ENCODE measurements at places on chromosomes 3 and 15.

DNA sequence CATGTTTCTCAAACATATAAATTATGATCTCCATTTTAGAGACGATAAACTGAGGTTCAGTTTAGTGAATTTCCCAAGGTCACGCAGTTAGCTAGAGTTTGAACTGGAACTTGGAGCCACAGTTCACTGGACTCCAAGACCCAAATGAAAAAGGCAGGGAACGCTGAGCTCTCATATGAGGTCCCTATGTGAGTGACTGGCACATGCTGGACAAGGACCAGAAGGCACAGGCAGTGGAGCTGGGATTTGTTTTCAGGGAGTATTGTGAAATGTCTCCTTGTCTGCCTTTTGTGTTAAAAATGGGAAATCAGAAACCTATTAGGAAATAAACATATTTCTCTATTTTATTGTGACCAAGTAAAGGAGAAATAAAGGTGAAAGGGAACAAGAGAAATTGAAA is 63.5 kb downstream of the MESD start:
- DNase-seq: no peak

DNA sequence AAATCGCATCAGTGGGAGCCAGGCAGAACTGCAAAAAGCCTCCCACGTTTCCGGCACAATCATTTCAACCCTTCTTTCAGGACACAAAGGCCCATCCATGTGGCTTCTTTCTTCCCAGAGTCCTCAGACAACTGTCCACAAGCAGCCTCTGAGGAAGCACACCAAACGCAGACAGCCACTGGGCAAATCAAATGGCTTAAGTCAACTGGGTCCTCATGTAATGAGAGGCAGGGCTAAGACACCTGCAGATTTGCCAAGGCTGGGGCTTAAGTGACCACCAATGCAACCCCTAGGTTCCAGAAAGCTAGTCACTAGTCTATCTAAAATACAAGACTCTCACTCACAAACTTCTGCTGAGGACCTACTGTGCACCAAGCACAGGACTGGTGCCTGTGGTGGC is 8.0 kb downstream of the OSBPL10 start:
- DNase-seq: no peak

- no peak for DNase-seq
These were observed 53.7 kb downstream of the CD47 start for GRCh38 chr3:108036984-108037741.

DNA sequence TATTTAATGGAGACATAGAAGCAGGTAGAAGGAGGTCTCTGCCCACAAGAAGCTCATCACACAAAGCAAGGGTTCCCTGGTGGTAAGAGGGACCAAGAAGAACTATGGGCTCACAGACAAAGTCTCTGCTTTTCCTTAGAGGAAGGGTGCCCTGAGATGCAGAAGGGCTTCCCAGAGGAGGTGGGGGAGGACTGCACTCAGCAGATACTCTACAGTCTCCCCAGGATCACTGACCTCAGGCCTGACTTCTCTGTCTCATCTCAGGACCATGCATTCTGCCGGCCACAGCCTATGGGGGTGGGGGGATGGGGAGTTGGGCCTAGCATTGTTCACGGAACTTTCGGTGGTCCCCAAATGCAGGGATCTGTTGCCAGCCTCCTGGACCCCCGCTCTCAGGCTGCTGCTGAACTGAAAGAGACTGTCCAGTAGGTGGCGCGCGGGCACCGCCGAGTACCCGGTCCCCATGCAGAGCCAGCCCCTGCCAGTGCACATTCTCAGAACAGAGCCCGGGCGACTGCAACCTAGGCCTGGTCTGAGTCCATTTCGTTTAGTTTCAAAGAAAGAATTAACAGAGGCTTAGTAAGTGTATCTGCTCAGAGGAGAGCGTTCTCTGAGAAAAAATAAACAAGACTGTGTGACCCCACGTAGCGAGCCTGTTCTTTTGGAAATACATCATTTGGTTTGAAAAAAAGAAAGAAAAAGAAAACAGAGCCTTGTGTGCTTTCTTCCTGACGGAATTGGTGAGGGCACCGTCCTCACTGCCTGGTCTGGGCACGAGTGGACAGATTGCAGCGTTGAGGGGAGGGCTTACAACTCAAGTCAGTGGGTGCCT is 74.1 kb downstream of the LRTM1 start:
- no peak for DNase-seq

DNA sequence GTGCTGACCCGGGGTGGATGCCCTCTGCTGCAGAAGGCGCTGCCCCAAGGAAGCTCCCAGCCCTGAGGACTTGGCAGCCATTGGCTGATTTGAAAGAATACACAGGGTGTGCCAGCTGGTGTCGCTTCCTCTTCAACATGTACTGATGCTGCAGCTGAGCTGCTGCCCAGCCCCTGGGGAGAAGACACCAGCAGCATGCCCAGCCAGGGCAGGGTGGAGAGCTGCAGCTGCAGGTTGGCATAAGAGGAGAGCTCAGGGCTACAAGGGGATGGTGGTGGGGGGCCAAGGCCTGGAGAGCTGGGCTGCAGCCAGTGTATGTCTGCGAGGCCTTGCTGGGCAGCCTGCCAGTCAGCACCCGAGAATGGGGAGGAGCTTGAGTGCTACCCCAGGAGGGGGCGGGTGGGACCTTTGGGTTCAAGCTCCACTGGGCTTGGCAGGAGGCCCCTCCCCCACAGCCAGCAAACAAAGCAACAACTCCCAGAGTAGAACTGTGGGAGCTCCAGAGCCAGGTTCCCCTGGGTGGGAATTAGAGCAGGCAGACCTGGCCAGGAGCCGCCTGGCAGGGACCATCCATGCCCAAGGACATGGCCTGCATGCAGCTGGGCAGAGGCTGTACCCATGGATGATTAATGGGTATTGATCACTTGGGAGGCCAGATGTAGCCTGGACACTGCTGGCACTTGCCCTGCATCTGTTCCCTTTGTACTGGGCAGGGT is 9.2 kb upstream of the SEMA4B start:
- no peak for DNase-seq

DNA sequence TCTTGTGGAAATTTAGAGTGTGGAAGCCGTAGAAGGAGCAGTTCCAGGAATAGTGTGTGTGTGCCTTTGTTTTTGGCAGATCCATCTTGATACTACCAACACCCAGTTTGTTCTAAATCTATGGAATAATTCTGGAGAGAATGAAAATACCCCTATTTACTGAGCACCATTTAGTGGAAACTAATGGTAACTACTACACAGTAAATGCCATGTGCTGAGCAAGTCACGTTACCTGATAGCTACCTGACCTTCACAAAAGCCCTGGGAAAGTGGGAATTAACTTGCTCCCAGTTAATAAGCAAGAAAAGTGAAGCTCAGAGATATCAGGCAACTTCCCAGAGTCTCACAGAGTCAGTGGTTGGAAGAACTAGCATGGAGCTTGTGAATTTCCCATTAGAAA is 137.7 kb downstream of the ARPP21 start:
- DNase-seq: no peak

GRCh38 chr3:25044762-25045710 is 383.0 kb upstream of the RARB start:
- DNase-seq: no peak

GRCh38 chr15:94174399-94174802 is 57.0 kb upstream of the MCTP2 start:
- no peak for DNase-seq

GRCh38 chr3:37053753-37054152 is 60.4 kb downstream of the MLH1 start:
- DNase-seq: no peak

DNA sequence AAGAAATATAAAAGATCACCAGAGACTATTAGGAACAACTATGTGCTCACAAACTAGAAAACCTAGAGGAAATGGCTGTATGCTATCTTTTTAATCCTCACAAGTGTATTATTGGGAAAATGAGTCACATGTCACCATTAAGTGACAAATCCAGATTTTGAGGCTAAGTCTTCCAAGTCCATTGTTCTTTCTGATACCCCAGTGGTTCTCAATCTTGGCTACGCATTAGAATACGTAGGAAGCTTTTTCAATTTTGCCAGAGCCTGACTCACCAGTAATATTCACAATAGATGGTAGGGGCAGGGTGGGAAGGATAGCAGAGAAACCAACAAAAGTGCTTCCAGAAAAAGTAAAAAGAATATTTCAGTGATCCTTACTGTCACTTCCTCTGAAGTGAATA is 117.0 kb downstream of the FILIP1L start:
- DNase-seq: no peak

DNA sequence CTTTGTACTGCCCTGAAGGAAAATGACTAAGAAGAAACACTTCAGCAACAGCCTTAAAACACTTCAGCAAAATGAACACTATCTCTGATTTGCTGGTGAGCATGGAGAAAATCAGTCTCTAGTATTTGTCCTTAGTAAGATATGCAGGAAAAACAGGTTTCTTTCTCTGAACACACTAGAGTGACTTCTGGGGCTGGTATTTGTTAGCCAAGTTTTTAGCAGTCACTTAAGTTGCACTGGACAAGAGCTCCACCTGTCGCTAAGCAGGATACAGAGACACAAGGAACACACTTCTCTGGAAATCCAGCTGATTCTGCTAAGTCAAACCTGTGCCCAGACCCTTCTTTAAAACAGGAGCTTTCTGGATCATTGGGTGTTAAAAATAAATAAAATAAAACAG is 65.3 kb downstream of the CHAC1 start:
- DNase-seq: no peak

GRCh38 chr3:78268716-78269668 is 1229.1 kb downstream of the ROBO2 start:
- no peak for DNase-seq

- DNase-seq: no peak
These were observed 106.6 kb upstream of the TMC3 start for GRCh38 chr15:81480645-81481053.

DNA sequence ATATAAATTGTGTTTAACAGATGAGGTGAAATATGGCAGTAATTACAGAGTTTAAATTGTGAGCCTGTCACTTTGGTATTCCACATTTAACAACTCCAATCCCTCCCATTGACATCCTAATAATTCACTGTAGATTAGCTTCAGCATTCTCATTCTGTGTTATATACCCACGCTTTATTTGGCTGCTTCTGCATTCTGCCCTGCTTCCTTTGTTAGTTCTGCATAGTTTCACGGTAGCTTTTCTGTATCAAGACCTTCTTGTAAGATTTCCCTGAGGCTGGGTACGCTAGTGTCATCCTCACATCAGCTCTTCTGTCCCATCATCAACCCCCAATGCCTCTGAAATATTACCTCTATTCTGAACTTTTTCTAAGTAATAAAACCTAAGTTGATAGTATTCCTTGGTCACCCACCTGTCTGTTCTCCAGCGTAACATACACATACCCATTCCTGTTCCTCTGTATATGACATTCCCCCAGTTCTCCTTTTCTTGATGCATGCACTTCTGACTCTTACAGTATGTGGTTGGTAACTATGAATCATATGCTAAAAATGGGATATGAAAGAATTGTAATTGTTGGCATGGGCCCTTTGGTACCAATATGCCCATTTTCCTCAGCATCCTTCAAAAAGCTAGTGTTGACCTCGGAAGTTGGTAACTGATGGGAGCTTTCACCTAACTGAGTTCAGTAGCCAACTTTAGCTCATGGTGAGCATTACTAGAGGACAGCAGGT is 171.2 kb downstream of the KLHL25 start:
- no peak for DNase-seq

- DNase-seq: no peak
These were observed 176.1 kb upstream of the THBS1 start for GRCh38 chr15:39404767-39405181.

GRCh38 chr3:4776980-4777581 is 202.2 kb upstream of the BHLHE40 start:
- DNase-seq: no peak

- DNase-seq: no peak
These were observed 19.3 kb downstream of the UBR1 start for GRCh38 chr15:43086551-43086950.

- no peak for DNase-seq
These were observed 73.5 kb downstream of the EPHB3 start for GRCh38 chr3:184635126-184635525.

DNA sequence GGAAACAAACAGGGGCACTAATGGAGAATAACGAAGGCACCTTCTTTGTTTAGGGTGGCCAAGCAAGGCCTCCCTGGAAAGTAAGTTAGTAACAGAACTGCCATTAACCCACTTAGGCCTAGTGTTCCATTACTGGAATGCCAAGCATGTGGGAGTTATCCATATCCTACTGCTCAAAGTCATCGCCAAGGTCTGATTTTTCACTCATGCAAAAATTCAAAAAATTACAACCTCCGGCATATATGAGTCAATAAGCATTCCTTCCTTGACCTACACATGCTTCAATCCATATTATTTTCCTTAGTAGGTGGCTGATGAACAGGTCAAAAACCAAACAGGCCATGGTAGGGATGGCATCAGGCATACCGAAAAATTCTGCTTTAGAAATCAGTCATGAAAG is 1097.2 kb downstream of the FHIT start:
- DNase-seq: no peak

GRCh38 chr3:47005212-47006144 is 26.0 kb downstream of the NBEAL2 start:
- no peak for DNase-seq

DNA sequence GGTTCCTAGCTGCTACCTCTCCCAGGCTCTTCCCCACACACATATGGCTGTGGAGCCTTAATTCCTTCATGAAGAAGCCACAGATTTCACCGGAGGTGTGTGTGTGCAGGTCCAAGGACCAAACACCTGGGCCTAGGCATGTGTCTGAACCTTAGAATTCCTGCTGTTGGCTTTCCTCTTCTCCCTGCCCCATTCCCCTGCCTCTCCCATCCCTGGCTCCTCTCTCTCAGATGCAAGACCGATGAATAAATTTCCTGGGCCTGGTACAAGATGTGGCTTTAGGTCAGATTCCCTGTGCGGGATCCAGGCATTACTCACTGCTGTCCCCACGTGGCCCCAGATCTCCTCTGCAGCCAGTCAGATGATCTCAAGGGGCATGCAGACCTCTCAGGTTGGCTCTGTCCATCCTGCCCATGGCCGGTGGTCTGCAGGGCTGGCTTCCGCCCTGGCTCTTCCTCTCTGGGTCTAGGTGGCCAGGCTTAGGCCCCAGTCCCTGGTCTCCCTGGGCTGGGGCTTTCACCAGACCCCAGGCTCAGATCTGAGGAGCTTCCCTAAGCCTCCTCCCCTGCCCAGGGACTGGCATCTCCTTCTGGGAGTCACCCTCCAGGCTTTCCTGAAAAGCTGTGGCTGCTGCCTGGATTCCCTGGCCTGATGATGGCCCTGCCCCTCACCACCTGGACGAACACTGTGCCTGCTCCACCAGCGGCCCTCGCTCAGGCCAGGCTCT is 20.5 kb downstream of the CCR9 start:
- DNase-seq: no peak

DNA sequence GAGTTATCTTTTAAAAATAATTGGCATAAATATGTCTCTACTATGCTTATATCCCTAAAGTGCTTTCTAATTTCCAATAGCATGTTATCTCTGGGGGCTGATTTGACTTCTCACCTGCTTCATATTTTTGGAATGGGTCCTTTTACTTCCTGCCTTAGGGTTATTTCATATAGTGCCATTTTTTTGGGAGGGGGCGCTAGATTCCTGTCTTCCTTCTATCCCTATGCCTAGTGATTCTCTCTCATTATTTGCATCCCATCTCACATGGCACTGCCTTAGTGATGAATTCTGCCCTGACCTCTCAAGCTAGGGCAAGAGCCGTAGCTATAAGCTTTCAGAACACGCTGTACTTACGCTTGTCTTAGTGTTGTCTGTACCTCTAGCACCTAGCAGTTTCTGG is 150.3 kb upstream of the SLITRK3 start:
- no peak for DNase-seq

Measured in stimulated activated CD8-positive, alpha-beta memory T cell treated with anti-CD3 and anti-CD28 coated beads, Interleukin-15, amount 100 ng/mL, for 4 hours (primary cell).